NCI-H1105 treated with DMSO at 0.1 percent for 48 hours (cell line): ENCODE measurements at places on chromosomes 6 and 20.

GRCh38 chr6:127635091-127635490 is 58.1 kb downstream of the C6orf58 start:
- DNase-seq = no peak

DNA sequence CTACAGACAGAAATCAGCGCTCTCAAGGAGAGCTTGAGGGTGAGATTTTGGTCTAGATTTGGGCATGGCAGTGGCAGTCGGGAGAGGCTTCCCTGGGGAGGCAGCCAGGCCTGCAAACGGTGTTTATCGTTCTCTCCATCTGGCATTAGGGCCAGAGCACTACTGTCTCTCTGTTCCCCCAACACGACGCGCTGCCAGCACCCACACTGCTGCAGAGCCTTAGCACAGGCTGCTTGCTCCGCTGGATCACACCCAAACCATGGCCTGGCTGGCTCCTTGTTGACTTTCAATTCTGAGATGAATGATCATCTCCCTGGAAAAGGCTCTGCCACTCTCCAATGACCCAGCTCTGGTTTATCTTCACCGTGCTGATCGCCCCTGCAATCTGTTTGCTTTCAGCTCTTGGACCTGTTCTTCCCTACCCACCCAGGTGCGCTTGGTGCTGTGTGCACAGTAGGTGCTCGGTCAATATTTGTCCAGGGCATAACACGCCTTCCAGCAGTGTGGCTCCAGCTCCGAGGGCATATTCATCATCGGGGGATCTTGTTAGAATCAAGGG is 106.1 kb downstream of the TFAP2C start:
- DNase-seq = no peak

DNA sequence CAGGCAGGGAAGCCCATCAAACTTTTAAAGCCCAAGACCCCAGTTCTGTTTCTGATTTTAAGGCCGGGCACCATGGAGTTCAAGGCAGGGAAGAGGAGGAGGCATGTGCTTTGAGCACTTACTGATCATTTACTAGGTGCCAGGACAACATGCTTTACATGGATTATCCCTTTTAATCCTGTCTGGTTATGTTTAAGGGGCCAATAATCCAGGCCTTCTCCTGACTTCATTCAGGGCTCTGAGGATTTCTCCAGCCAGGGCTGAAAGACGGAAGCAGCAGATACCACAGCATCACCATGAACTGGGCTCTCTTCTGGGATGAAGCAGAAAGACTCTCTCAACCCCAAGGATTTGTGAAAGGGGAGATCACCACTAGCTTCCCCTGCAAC is 4.1 kb downstream of the CCND3 start:
- no peak for DNase-seq

DNA sequence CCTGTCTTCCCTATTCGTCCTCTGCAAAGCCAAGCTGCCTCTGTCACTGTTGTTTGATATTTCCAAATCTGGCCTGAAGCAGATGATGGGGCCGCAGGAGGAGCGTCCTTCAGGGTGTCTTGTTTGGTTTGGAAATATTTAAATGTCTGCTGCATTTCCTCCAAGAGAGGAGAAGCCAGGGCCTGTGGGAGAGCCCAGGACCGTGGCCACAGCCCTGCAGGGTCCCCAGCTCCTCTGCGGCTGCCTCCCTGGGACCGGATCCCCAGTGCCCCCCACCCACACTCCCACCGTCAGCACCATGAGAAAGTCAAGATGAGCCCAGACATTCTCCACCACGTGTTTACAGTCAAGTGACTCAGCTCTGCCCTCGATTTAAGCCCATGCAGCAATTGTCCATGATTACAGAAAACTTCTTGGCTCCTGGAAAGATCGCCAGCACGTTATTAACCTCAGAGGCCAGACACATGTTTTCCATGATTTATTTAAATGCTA is 18.2 kb downstream of the FOXF2 start:
- no peak for DNase-seq

DNA sequence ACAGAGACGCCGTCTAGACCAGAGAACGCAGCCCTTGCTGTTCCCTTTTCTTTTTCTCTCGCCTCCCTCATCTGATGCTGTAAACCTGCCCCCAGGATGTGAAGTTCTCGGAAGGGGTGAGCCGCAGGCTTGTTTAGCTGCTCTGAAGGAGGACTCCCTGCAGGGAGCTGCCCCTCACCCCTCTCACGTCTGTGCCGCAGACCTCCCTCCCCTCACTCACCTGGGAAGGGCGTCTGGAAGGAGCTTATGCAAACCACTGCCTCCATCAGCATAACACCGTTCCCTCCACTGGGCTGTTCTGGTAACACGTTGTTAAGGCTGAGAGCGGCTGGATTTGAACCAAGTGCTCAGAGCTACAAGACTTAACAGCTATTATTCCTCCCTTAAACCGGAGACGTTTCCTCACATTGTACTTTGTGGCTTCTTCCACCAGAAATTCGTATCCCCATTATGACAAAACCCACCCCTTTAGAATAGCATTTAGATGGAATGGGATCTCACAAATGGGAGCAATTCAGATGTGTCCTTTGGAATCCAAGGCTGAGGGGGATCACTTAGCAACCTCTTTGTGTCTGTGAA is 99.8 kb downstream of the SMOC2 start:
- DNase-seq = no peak
